HT-29 (cell line): ENCODE measurements at places on chromosomes 1 and 21. TPM values are rescaled to one million over a fixed set of nuclear protein-coding genes. Genes with fewer than 3 reads are reported as not detected.

SASS6 gene
- total RNA-seq = 3.3 and 3.9 TPM in 2 replicates

RBM11 gene
- total RNA-seq = not detected in 2 replicates

NCF2 gene
- 0.34 and 1.6 TPM in 2 replicates for total RNA-seq

TCHHL1 gene
- not detected in 2 replicates for total RNA-seq

OR2M3 gene
- total RNA-seq = not detected in 2 replicates

GJA8 gene
- not detected in 2 replicates for total RNA-seq

SYPL2 gene
- total RNA-seq = not detected in 2 replicates

THEM5 gene
- not detected in 2 replicates for total RNA-seq

TAS1R1 gene
- total RNA-seq = not detected in 2 replicates

TTC39A gene
- 26.3 and 36.3 TPM in 2 replicates for total RNA-seq

UTS2 gene
- not detected in 2 replicates for total RNA-seq
